Fibroblast of skin of left biceps (primary cell): ENCODE measurements at places on chromosomes 2 and 18.

DNA sequence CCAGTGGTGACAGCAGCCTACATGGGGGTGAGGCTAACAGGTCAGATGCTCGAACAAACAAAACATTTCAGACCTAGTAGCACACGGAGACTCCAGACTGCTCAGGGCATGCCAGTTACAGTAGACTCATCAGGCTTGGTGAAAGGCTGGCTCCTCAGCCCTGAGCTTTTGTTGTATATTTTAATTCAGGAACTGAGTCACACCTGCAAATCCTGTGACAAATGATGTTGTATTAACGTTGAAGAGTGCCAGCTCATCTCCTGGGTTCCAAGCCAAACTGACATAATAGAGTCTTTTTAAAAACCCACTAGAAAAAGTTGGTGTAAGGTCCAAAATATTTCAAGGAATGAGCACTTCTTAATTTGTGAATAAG, 65.3 kb downstream of the C1D start:
- no peak for DNase-seq

DNA sequence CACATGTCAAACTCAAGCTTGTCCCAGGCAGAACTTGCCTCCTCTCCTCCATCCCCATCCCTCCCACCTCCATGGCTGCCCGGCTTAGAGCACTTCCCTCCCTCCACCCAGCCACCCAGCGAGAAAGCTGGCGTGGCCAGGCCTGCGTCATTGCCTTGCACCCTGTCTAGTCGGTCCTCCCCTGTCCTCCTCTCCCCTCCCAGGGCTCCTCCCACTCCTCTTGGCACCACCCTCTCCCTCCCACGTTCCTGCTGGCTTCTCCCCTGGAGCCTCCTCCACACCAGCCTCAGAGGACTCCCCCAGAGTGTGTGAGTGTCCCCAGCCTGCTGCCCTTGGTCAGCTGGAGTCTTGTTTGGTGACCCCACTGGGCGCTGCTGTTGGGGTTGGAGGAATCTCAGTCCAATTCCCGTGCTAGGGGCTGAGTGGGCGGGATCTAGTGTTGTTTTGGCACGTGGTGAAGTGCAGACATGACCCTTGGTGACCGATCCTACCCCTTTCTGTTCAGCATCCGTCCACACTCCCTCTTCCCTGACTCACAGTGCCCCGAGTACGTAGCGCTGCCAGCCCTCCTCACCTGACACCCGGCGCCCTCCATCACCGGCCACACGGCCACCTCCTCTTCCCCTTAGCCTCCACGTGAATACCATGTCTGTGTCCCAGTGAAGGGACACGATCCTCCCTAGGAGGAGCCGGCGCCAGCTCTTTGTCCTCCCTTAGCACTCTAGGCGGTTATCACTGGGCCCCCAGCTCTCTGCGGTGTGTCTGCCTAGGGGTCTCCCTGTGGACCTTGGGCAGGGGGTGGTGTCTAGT, 41.4 kb downstream of the ATP6V1C2 start:
- no peak for DNase-seq

- no peak for DNase-seq
Observed at GRCh38 chr2:32264422-32265105, at the start of gene NLRC4. Gene NLRC4 (minus strand): TSS chr2:32264886. CDS start chr2:32256775, 8,111 bp downstream.

DNA sequence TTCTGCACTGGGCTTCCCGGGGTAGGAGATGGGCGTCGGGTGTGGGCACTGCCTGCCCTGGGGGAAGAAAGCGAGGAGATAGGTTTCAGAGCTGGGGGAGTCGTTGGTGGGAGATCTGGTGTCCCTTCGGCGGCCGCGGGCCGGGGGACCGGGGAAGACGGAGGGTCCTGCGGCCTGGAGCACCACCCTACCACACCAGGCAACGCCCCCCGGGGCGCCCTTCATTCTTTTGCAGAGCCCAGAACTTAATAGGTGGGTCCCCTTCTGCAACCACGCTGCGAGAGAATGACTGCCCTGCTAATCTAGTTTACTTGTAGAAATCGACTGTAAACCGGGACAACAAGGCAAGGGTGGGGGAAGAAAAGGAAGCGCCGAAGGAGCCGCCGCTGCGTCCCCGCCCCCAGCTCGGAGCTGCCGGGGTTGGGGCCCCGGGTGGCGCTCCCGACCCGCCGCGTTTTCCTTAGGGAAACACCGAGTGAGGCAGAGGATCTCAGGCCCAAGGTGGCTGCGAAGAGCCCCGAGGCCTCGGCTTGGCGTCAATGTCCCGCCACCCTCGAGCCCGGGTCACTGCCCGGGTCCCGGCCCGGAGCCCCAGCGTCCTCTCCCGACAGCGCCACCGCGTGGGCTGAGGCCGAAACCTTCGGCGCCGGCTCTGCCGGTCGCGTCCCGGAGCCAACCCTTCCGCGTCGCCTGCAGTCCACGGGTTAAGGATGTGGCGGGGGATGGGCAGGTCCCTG, 5.4 kb upstream of the SATB2 start:
- DNase-seq = no peak

GRCh38 chr2:146267093-146267492, 1577.7 kb upstream of the ACVR2A start:
- no peak for DNase-seq

GRCh38 chr2:160507464-160507863, 13.9 kb upstream of the RBMS1 start:
- no peak for DNase-seq

- DNase-seq = no peak
Observed at GRCh38 chr18:42053188-42053781, 98.3 kb downstream of the PIK3C3 start.

DNA sequence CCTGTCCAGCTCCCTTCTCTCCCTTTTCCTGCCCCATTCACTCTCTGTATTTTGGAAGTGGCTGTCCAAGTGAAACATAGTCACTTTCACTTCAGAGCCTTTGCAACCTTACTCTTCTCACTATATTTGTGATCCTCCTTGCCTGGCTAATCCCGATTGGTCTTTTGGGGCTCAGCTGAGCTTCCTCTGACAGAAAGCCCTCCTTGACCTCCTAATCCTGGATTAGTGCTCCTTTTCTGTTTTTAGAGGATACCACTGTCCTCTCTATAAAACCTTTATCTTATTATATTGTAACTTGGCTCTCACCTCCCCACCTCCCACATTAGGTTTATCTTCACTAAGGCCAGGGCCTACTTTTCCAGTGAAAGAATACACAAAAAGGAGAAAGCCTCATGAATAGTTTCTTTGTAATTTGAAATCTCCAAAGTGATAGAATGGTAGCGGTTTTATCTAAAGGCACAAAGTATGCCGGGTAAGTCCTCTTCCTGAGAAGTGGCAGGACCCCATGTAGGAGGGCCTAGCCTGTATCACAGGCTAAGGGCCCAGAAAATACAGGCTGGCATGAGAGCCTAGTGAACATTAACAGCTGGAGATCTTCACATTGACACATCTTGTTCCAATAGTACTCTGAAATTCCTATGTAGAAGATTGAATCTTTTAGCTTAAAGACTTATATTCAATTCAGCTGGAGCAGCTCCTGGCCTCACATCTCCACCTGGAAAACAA, 83.1 kb upstream of the GAREM1 start:
- DNase-seq = no peak

DNA sequence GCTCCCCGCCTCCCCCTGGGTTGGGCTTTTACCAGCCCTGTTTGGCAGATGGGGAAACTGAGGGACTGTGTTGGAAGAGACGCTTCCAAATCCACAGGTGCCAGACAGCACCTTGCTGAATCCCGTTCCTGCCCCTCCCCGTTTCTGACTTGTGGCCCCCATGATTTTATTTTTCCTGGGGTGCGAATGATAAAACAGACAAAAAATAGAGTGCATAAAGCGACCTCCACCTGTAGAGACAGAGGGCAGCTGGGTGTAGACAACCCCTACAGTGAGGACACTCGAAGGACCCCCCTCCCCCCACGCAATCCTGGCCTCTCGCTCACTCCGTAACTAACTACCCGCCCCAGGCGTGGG, 2.2 kb upstream of the CTDSP1 start:
- no peak for DNase-seq

DNA sequence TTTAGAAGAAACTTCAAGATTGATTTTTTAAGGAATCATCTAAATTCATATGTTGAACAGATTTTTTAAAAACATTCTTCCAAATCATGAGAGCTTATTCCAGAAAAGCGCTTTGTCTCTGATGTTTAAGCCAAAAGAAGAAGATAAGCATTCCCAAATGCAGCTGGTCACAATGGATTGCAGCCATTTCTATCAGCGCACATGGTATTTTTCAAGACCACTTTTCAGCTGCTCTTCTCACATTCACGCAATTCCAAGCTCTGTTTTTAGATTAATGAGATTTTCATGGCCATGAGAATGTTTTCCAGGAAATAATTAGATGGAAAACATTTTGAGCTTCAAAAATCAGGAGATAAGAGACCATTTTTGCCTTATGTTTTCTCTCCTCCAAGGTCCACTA, 8.7 kb downstream of the OSBPL1A start:
- DNase-seq = no peak

DNA sequence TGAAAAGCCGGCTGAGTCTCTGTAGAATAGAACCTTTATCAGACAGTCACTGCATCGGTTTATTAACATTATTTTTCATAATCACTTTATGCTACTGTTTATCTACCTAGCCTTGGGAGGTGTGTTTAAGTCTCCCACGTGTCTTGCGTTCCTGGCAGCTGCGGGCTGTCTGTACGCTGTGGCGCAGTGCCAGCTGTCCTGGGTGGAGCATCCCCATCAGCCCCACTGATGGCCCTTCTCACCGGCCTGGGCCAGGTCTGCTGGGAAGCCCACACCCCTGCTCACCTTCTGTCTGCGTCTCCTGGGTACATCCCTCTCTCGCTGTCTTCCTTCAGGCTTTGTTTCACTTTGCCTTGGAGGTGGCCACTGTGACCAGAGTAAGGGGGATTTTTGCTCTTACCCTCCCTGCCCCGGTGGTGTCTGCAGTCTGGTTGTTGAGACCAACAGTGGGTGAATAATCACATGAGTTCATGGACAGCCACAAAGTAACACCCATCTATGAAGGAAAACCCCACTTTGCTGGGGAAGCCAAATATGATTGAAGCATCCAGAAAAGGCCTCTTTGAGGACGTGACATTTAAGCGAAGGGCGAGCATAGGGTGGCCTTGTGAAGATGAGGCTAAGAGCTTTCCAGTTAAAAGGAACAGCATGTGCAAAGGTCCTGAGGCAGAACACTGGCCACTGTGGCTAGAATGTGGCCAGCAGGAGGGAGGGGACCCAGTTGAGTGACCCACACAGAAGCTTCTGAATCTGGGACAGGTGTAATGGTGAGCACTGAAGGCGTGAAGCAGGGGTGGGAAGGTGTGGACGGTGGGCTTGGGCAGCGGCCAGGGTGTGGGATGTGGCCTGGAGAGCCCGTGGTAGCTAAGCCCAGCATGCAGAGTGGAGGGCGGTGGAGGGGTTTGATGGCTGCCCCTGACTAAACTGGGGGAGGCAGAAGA, 41.7 kb downstream of the RAMP1 start:
- no peak for DNase-seq

DNA sequence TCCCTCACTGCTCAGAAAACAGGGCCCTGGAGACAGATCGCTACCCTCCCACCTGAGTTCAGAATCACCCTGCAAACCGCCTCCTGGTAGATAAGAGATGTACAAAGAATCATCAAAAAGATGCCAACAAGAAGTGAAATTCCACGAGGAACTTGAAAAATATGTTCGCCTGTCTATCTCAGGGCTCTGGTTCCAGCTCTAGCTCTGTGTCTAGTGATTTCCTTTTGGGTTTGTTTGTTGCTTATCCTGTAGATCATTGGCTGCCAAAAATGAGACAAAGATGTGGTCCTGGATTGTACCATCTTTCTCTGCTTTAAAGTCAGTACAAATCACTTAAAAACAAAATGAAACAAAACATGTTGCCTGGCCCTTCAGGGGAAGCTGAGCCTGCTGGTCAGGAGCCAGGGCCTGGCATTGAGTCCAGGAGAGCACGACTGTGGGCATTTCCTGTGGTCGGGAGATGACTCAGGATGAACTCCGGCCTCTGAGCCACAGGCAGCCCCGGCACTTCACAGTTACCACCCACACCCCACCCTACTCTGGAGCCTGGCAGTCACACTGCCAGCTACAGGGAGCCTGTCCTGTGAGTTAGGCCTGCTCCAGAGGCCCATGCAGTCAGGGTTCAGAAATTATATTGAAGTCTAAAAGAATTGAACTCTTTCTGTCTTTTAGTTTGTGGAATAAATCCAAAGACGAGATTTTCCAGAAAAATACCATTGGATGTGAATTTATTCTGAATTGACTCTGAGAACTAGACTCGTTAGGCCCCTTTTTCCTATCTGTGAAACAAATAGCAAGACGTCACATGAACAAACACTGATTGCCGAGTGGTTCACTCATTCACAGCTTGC, 8.0 kb upstream of the ITGB6 start:
- no peak for DNase-seq

- DNase-seq = peak; percentile 97
Observed at GRCh38 chr2:62596061-62596921, 90.3 kb upstream of the TMEM17 start.

DNA sequence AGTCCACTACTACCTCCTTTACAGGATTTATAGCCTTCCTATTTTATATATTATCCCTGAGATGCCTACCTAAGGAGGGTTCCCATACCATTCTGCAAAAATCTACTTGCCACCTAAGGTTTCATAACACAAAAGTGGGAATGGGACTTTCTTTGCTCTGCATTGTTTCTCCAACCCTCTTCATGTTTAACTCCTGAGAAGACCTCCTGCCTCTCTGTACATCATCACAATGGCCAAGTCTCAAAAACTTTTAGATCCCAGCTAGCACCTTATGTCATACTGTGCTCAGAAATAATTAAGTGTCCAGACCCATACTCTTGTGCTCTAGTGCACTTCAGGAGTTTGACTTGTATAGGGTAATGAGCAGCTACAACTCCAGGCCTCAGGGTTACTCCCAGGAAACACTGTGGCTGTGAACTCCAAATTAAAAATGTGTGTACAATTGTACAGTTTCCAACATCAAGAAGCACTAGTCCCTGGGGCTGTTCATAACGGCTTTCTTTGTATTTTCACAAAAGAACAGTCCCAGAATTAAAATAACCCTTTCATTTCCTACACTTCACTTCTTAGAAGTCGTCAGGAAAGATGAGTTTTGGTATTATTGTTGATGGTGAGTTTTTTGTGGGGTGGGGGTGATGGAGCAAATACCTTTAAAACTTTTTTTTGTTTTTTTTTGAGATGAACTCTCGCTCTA, 39.4 kb downstream of the METAP1D start:
- DNase-seq = no peak

DNA sequence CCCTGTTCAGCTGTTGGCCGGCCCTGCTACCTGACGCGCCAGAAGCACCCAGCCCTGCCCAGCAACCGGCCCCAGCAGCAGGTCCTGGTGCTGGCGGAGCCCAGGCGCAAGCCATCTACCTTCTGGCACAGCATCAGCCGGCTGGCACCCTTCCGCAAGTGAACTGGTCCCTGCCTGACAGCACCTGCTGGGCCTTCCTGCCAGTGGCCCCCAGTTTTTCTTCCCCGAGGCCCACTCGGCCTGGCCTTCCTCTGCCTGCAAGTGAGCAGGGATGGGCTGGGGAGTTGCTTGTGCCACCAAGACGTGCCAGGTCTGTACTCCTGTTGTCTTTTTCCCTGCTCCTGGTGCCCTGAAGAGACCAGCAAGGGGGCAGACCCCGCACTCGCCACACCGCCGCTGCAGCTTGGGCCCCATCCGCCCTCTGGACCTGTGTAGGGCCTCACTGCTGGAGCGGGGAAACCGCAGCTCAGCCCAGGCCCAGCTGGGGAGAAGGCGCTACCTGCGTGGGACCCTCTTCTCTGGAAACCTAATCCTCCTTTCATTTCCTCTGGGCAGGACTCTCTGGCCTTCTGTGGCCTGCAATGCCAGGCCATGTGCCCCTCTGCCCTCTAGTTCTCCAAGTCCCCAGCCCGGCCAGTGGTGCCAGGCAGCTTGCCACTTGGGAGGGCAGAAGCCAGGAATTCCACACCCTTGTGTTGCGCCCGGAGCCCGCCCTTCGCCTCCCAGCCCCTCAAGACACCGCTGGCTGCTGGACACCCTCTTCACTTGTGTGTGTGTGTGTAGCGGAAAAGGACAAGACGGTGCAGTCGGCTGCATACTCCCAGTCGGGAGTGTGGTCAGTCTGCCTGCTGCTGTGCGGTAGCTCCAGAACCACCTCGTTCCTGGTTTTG, 47.0 kb downstream of the FAM168B start:
- no peak for DNase-seq
